OCI-M1 (cell line): ENCODE measurements at places on chromosomes 1 and 21.

DNA sequence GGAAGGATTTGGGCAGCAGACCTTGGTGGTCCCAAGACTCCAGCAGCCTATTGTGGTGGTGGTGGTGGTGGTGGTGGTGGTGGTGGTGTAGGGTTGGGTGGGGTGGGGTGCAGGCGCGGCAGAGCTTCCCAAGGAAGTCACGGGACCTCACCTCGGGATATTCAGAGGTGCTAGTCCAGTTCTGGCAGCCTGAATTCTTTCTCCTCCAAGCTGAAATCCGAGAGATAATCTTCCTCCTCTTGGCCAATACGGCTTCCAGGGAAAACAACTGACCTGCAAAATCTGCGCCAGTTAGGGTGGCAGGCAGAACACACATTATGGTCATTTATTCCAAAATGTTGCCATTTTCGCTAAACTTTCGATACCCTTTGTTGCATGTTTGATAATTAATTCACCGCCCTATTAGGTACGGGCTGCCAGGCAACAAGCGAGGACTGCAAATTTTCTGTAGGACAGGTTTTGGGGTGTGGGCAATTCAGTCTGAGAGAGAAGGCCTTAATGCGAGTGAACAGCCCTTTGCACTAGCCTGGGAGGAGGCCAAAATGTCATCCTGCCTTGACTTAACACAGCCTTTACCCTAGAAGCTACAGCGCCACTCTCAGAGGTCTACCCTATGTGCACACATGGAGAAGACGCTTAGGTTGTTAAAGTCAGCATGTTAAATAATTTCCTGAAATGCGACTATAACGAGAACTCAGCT, 33.2 kb upstream of the BSDC1 start:
- DNase-seq = no peak

DNA sequence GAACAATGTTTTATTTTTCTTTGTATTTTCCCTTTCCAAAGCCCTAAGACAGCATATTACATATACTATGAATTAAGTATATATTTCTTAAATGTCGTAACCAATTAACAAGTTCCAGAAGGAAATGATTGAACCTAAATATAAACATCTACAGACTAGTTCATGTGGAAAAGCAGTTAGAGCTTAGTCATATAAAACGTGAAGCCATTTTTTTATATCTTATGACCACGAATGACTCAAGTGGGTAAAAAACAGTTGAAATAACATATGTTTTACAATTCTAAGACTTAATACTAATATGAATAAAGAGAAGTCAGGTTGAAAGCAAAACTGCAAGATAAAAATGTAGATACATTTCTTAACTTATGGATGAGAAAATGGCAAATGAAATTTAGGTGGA, 307.3 kb downstream of the BRINP3 start:
- DNase-seq = peak; percentile 19

DNA sequence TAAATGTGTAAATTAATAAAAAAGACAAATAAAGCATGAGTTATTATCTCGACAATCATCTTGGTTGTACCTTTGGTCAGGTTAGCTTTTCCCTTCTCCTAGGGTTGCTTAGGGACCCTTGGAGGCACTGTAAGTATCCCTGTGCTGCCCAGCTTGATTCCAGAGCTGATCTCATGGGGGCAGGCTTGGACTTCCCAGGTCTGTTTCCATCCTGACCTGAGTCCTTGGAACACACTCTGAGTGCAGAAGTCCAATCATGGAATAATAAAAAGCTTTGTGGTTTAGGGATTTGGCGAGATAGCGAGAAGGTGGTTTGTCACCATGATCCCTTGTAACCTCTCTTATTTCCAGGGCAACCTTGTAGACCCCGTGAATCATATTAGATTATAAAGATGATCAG, 18.7 kb upstream of the PAPPA2 start:
- DNase-seq = no peak

DNA sequence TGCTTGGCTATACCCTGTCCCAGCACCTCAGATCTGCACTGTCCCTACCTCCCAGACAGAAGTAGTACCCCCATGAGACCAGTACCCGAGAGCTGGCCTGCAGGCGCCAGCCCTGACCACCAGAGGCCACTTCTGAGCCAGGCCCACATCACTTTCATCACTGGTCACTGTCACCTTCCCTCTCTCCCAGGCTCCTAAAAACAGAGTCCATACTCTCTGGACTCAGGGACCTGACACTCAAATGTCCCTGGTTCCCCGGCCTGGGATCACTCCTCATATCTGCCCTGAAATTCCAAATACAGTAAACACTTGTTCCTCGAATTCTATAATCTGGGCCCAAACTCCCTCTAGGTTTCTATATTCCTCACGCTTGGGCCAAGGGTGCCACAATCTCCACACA, 18.7 kb downstream of the TMEM53 start:
- DNase-seq = peak; percentile 41

DNA sequence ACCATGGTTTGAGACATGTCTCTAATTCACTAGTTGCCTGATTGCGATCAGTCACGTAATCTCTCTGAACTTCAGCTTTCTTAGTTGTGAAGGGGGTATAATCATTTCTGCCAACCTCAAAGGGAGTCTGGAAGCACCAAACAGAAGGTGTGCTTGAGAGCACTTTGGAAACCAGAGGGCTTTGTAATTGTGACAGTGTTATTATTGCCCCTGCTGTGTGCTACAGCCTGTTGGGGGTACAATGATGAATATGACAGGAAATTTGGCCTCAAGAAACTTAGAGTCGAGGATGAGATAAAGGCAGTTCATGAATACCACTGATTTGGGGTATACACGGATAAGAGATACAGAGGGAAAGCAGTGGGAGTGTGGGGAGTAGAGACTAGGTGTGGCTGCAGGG, 150.2 kb upstream of the CD34 start:
- no peak for DNase-seq

DNA sequence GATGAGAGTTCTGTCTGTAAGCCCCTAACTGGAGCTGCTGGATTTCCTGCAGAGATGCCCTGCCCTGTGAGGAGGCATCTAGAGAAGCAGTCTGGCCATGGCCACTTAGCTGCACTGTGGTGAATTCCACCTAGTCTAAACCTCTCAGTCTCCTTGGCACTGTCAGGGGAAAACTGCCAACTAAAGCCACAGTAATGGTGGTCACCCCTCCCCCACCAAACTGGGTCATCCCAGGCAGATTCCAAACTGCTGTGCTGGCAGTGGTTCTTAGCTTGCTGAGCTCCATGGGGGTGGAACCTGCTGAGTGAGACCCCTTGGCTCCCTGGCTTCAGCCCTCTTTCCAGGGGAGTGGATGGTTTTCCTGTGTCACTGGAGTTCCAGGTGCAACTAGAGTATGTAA, 740.6 kb downstream of the RWDD3 start:
- no peak for DNase-seq

DNA sequence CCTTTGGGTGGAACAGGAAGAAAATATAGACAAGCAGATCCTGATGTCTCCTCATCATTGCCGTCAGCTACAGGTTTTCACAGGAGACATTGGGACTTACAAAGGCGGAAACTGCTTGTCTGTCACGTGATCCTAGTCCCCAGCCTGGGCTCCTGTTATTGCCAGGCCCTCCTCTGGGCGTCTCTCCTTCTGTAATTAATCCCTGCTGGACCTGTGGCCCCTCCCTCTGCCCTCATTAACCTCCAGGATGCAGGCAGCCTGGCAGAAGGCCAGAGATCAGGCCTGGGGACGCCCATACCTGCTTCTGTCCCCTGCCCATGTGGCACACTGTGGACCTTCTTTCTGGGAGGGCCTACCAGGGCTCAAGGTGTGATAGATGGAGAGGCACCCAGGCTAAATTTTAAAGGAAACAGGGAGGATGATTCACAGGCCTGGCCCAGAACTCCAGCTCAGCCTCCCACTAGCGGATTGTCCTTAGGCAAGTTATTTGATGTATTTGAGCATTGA, 2.4 kb downstream of the S100A5 start:
- DNase-seq = no peak

- peak; percentile 50 for DNase-seq
Measured at GRCh38 chr1:50972766-50973165, 2.7 kb downstream of the CDKN2C start.

DNA sequence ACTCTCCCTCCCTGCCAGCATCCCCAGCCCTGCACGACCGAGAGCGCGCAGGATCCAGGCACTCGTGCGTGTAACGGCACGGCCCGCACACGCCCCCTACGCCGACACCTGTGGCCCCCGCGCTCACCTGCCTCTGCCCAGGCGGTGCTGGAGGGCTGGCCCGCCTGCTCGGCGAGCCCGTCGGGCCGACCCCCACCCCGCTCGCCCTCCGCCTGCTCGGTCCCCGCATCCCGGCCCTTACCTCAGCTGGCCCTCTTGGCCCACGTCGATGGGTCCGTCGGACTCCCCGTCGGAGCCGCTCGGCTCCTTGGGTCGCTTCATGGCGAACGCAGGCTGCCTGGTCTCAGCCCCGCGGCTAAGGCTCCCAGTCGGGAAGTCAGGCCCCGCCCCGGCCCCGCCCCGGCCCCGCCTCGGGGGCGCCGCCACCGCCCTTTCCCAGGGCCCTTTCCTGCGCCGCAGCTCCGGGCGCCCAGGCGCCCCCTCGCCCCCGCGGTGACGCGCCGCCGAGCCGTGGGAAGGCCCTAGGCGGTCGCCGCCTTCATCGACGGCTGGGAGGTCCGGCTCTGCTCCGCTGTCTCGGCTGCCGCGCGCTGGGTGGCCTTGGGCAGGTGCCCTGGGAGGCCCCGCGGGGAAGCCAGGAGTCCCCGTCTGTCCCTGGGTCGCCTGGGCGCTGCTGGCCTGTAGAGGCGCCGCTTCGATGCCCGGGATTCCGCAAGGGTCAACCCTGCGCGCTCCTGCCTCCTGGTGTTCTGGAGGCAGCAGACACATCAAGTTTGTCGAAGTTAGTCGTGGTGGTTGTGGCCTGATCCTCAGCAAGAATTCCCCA, at the start of gene HEYL:
HEYL (minus strand) TSS at position 339 of the 826 bp plus-strand sequence; CDS start at position 321, 18 bp downstream.
- peak; percentile 92 for DNase-seq

DNA sequence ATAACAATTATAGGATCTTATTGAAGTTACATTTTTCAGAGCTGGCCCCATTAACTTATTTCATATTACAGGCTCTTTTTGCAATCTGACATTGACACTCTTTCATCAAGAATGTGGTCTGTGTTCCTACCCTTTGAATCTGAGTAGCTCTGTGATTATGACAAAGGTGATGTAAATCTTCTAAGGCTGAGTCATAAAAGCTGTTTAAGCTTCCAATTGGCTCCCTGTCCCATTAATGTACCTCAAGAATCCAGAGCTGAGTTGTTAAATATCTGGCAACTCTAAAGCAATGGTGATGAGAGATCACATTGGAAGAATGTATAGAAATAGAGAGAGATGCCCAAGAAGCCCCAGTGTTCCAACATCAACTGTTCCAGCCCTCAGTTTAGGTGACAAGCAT, 178.5 kb upstream of the DEPDC1 start:
- DNase-seq = no peak

DNA sequence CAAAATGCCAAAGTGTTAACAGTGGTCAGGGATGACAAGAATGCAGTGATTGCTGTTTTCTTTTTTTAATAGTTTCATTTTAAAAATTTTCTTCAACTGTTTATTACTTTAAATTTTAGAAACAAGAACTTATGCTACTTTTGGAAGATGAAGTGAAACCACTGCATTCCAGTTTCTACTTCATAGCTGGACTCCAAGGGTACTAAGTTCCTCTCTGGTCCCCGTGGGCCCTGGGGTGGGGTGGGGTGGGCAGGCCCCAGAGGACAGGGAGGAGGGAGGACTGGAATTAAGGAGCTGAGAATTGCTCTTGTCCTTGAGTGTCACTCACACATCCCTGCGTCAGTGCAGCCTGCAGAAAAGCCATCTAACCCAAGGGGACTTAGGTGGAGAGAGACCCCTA, 97.3 kb downstream of the RAVER2 start:
- DNase-seq = no peak
